ENCODE measurements at places on chromosomes 16 and 17.

DNA sequence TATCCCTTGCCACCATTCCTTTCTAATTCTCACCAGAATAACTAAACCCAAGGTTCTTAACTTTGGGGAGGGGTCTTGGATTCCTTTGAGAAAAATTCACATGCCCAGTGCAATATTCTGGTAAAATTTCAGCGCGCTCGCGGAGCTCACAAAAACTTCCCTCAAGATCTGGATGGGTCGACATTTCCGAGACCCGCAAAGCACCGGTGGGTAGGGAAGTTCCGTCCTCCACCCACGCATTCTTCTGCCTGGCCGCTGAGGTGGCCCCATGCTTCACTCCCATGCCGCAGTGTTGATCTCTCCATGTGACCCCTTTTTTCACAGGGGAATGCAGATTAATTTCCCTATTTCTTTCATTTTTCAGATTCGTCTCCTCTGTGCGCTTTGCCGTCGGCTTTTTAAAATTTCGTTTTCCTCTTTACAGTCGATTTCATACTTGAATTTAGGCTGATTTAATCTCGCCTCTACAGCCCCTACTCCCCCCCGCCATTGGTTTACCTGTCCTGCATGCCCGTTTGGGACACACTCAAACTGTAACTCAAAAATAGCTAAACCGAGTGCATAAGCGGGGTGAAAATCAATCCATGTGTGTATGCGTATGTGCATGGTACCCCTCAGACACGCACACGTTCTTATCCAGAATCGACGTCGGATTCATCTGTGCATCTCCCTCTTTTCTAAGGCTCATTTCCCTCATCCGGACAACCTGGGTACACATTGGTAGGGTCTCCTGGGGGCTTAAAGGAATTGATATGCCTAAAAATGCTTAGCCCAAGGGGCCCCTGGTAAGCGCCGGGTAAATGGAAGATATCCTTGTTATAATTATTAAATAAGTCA lies 1.4 kb upstream of the SP6 start:
- DNase-seq = no peak

GRCh38 chr16:53517851-53518250 lies 14.8 kb upstream of the AKTIP start:
- DNase-seq = no peak

GRCh38 chr16:89318871-89319630 lies 101.5 kb downstream of the ZNF778 start:
- DNase-seq = no peak

DNA sequence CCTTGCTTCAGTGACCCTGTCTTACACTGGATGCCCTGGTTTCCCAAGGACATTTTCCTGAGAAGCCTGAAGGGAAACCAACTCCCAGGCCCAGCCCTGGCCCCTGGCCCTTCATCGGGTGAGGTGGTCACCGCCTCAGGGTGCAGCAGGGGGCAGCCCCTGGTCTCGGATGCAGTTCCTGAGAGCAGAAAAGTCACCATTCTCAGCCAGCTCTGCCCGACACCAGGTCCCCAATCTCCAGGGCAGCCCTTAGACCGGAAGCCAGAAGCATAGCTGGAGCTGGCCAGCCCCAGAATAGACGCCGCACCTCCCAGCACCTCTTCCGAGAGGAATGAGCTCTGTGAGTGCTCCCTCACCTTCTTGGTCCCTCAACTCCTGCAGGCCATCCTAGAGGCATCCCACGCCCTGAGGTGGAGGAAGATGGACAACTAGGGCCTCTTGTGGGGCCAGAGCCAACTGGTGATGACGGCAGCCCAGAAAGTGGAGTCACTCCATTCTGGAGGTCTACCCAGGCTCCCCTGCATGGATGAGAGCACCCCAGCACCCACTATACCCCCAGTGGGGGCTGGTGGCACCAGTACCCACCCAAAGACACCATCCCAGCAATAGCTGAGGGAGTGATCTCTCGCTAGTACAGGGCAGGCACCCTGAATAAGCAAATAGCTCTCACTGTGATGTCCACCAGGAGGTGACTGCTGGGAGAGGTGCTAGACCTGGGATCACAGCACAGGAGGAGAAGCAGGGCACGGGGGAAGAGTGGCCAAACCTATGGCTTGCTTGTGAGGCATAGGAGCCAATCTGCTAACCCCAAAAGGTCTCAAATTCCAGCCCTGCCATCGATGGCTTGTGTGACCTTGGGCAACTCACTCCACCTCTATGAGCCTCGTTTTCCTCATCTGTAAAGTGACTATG lies 56.2 kb downstream of the TK2 start:
- DNase-seq = no peak

DNA sequence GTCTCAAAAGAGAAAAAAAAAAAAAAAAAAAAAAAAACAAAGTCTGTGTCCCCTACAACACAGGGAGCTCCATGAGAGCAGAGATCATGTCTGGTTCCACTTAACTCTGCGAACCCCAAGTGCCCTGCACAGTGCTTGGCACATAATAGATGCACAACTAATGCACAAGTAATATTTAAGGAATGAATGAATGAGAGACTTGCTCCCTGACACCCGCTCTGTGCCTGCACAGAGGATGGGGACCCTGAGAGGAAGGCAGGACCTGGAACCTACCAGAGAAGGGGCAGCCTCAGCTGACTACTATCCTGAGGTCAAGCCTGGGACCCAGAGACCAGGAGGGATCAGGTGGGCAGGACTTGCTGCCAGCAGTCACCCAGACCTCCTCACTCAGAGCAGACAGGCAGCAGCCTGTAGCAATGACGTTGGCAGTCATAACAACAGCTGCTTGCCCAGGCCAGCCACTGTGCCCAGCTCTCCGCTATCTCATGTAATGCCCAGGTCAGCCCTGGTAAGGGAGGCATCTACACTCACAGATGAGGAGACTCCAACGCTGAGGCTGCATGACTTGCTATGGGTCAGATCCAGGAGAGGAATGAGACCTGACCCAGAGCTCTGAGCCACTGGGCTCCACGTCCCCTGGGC lies 2.9 kb downstream of the MYO15A start:
- DNase-seq = no peak

GRCh38 chr16:17432901-17433576 lies 37.7 kb downstream of the XYLT1 start:
- no peak for DNase-seq

GRCh38 chr17:11557727-11558452 lies 40.4 kb upstream of the DNAH9 start:
- no peak for DNase-seq

GRCh38 chr16:69115361-69115760 lies 9.9 kb downstream of the HAS3 start:
- no peak for DNase-seq

- no peak for DNase-seq
Observed at GRCh38 chr16:2172688-2173335, 17.2 kb downstream of the TRAF7 start.

DNA sequence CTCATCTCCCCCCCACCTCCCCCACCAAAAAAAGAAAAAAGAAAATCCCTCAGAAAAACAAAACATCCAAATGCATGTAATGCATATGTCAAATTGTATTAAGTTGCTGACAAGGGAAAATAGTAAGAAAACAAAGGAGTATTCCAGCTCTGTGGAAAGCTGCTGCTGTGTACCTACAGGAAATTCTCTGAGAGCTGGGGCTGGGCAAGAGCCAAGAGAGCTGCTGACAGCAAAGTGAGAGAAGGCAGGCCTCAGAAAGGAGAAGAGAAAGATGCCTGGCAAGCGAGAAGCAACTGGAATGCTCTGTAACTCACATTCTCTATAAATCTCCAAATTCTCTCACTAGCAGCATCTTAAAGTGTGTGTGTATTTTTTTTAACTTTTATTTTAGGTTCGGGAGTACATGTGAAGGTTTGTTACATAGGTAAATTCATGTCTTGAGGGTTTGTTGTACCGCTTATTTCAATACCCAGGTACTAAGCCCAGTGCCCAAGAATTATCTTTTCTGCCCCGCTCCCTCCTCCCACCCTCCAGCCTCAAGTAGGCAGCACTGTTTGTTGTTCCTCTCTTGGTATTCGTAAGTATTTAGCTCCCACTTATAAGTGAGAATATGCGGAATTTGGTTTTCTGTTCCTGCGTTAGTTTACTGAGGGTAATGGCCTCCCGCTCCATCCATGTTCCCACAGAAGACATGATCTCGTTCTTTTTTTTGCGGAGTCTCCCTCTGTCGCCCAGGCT lies 24.4 kb downstream of the CNTROB start:
- DNase-seq = no peak

DNA sequence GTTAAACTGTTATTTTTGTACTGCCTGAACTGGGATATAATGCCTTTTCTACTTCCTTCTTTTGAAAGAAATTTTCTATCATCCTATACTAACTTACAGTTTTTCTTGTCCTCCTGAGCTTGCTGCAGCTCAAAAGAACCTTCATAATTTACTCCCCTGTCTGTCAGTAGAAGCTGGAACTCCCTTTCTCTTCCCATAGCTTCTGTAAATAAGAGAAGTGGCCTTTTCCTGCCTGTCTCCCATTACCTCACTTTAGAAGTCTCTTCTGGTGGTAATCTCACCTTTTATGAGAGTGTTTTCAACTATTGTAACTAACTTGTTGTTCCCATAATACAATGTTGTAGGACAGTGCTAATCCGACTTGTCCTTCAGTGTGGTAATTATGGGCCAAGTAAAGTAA lies 246.7 kb upstream of the TBX2 start:
- no peak for DNase-seq

DNA sequence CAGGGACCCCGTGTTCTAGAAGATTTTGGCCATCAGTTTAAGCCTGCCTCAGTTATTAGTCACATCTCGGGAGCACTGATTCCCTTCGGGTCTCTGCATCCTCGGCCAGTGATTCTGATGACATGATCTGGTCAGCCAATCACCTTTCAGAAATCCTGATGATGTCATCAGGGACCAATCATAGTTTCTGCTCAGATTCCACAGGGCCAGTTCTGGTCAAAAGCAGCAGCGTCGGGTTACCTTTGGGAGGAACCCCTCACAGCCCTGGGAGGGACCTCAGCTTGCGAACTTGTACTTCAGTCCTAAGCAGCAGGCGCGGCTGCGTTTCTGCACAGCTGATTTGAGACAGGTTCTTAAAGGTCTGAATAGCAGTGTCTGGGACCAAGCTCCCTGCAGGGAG lies 13.9 kb downstream of the KDM8 start:
- no peak for DNase-seq

- DNase-seq = no peak
Observed at GRCh38 chr16:68097088-68097487, 11.9 kb downstream of the NFATC3 start.

- DNase-seq = no peak
Observed at GRCh38 chr17:44575403-44575802, 18.1 kb downstream of the FZD2 start.
